Activated naive CD8-positive, alpha-beta T cell treated with anti-CD3 and anti-CD28 coated beads, Interleukin-2, amount 50 U/mL, for 24 hours (primary cell): ENCODE measurements at places on chromosomes 1 and 21.

DNA sequence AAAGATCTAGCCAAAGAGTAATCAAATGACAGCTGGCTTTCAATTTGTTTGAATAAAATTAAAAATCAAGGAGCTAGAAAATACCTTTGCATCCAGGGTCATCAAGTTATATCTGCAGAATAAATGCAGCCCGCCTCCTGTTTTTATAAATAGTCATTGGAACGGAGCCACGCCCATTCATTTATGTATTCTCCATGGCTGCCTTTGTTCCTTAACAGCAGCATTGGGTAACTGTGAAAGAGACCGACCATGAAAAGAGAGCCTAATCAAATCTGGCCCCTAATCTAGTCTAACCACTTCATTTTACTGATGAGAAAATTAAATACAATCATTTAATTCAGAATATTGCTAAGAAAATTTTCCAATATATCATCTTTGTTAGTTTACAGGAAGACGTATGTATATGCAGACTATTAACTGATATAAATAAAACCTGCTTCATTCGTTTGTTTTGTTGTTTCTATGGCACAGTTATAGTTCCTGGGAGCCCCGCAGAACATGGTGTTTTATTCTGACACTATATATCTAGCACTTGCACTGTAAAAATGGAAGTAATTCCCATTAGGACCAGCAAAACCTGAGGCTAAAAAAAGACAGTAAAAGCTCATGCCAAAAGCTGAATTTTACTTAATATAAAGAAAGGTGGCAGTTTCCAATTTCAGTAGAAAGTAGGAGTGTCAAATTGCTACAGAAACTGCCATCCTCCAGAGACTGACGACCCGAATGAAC is 111.8 kb upstream of the PALMD start:
- no peak for DNase-seq

GRCh38 chr1:93749894-93750301 is 68.3 kb upstream of the BCAR3 start:
- DNase-seq: no peak

- no peak for DNase-seq
Measured at GRCh38 chr1:191831572-191831971, 326.7 kb upstream of the RGS18 start.

- DNase-seq: no peak
Measured at GRCh38 chr1:155042789-155043188, 8.3 kb upstream of the ADAM15 start.

- no peak for DNase-seq
Measured at GRCh38 chr21:14742119-14742518, 196.0 kb upstream of the SAMSN1 start.

DNA sequence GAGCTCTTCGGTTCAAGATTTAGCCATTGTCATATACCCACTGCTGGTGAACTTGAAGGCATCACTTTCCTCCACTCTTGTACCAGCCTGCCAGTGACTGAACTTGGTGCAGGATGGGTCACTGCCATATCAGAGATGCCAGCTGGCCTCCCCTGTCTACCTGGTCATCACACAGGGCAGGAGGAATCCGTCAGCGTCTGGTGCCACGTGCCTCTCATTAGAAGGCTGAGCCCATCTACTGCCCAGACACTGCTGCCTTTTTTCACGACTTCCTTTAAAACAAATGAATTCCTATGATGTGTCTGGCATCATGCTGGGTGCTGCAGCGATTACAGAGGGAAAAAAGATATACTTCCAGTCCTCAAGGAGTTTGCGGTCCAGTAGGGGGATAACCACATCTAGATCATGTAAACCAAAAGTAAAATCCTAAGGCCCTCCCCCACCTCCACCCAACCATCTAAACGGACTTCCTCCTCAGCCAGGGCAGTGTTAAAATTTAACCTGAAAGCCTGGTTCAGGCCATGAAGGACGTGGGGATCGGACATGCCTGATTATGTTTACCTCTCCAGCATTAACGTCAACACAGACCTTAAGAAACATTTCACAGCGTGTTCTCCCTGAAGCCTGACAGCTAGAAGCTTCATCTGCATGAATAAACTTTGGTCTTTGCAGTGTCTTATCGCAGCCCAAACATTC is 29.2 kb upstream of the PDE9A start:
- no peak for DNase-seq

DNA sequence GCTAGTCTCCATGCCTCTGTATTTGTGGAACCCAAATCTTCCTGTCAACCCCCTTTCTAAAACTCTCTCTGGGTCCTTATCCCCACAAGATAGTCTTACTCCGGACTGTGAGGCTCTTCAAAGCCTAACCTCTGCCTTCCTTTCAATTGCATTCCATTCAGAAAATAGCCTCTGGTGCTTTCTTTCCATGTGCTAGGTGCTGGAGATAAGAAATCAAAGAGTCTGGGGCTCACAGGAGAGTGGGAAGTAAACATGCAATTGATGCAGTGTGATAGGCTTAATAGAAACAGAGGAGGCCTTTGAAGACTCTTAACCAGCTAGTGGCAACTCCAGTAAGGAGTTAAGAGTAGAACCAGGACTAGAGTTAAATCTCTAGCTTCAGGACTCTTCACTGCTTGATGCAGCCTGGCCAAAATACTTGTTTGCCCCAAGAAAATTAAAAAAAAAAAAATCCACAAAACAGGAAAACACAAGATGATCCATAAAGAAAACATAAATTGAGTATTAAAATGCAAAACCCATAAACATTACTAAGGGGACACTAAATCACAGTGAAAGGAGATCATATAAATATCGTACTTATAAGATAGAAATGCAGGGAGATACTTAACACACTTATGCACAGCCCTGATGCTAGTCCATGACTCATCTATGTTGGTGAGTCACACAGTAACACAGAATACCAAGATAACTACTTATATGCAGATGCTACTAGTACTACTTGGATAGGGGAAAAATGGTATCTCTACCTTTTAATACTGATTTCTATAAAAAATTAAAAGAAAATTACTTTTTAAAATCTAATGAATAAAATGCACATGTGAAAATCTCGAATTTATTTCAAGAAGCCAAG is 341.5 kb downstream of the KCNH1 start:
- DNase-seq: no peak

DNA sequence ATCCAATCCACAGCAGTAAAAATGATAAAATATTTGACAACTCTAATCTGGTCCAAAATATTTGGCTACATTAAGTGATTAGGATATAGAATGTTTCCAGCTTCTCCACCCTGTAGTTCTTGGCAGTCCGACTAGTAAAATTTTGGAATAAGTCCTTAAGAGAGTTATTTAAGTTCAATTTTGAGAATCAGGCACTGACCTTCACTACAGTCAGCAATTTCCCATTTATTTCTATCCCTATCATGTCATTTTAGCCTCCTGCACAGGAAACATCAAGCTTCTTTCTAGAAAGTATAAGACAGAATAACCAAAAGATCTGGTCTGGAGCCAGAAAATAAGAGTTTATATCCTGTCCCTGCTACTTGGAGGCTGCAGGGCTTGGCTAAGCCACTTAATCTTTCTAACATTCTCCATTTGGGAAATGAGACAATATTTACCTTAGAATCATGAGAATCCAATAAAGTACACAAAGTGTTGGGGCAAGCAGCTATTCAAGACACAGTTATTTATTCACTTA is 162.2 kb downstream of the DPYD start:
- no peak for DNase-seq

DNA sequence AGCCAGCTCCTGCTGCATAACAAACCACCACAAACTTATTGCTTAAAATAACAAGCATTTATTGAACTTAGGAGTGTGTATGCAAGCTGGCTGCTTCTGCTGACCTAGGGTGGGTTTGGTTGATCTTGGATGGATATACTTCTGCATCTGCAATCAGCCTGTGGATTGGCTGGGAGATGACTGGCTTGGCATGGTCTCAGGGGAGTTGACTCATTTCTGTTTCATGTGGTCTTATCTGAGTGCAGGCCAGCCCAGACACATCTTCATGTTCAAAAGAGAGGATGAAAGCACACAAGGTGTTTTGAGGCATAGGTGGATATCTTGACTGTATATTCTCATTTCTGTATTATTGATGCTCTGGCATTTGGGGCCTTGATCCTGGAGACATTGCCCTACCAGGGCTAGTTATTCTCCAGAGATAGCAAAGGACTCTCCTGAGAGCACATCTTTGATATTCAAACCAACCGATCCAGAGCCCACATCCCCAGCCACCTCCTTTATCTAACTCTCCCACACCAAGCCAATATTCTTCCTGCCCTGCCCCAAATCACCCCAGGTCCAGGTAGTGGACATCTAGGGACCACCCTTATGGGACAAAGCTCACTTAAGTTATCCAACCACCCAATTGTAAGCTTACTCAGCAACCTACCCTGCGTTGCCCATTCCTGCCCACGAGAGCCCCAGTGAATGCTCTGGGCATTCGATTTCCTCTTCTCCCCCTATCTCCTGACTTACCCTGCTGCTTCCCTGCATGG is 350.8 kb downstream of the PTPRU start:
- no peak for DNase-seq

GRCh38 chr1:241775021-241775420 is 73.0 kb upstream of the EXO1 start:
- DNase-seq: no peak
